ENCODE measurements at places on chromosomes 12 and 14. TPM values are rescaled to one million over a fixed set of nuclear protein-coding genes. Genes with fewer than 3 reads are reported as not detected.

- DNase-seq, result no peak
Observed at GRCh38 chr12:1837541-1838204, 17.3 kb downstream of the LRTM2 start.

DNA sequence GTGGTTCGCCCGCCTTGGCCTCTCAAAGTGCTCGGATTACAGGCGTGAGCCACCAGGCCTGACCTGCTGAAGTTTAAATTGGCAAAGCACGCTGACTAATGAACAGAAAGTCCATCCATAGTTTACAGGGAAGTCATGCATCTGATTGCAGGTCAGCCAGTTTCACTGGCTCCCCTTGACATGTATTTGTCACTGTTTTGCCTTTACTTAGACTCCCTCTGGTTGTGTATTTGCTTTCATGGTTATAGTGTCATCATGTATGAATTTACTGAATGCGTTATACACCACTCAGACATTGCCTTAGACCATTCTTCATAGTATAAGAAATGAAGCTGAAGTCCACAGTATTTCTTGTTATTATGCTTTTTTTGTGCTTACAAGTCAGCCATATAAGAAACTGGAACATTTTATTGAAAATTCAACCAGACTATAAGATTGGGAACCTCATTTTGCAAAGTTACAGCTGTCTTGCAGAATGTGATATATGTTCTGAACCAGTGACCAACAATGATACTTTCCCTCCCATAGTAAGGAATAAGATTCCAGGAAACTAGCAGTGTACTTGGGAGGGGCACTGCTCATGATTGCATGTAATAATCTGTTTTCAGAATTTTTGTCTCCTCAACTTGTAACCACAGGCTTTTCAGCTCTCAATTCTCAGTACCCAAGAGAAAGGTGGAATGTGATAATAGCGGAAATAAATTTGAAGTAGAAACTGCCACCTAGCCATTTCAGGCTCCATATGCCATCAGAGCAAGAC lies 51.9 kb upstream of the ATF7IP start:
- no peak for DNase-seq

DNA sequence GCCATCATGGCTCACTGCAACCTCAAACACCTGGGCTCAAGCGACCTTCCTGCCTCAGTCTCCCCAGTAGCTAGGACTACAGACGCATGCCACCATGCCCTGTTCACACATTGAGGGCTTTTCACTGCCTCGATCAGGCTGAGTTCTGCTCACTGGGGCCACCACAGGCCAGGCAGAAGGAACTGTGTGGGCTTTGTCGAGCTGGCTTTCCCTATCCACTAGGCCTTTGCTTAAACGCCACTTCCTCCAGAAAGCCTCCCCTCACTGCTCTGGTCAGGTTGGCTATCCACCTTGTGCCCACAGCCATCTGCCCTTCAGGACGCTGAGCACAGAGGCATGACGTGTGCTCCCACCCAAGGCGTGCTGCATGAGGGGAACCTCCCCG lies 45.2 kb downstream of the MLXIP start:
- DNase-seq, result no peak

- DNase-seq, result no peak
Observed at GRCh38 chr12:111244673-111245072, 124.2 kb downstream of the PHETA1 start.

DNA sequence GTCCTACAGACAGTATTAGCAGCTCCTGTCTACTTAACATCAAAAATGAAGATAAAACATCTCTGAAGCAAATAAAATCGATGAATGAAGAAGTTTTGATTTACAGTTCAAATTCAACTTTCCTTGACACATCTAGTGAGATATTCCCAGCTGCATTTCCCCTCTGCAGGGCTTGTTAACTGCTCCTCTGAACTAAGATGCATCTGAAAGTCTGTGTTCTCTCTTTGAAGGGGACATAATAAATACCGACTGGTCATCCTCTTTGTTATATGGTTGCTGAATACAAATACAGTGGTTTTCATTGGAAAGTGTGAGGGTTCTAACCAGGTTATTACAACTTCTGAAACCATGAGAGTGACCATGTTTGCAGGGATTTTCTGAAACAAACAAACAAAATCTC lies 266.4 kb upstream of the SLC16A7 start:
- DNase-seq, result no peak

GRCh38 chr12:49088150-49088931 lies 6.3 kb downstream of the DHH start:
- DNase-seq, result peak; percentile 78

DNA sequence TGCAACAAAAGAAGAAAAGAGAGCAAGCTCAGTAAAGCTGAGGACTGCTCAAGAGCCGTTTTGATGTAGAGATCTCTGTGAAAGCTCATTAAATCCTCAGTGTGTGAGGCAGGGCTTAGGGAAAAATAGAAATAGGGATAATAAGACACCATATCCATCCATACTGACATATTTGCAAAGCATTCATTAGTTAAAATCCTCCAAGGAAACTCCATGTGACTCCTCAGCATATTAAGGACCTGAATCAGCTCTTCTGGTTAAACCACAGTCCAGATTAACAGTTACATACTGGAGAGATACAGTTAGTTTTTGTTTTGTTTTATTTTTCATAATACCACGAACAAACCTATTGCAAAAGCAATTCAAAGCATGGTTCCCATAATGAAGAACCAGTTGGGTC lies 288.2 kb downstream of the PAWR start:
- no peak for DNase-seq

- DNase-seq, result no peak
Observed at GRCh38 chr14:40981247-40981646, 625.4 kb upstream of the LRFN5 start.

DNA sequence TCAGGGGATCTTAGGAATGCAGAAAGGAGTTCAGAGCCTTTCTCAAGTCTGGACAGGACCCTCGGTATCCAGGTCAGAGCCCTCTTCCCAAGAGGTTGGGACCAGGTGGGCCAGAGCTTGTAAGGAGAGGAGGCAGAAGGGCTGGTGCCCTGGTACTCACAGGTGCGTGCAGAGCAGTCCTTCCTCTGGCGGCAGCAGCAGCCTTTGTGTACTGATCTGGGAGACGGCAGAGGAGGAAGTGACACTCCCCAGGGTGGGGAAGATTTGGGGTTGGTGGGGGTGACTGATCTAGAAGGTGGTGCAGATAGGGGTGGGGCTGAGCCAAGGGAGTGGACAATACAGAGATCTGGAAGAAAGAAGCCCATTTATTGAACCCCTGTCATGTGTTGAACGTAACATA lies at the start of gene ITGB7:
ITGB7 (minus strand) TSS at position 210 of the 400 bp plus-strand sequence. CDS start 6,808 bp downstream, outside the sequence.
- DNase-seq, result peak; percentile 76

- DNase-seq, result peak; percentile 94
Observed at GRCh38 chr12:48852734-48853688, 1.0 kb upstream of the DDX23 start.

The SYCP3 gene
- not detected for total RNA-seq

The C3AR1 gene
- total RNA-seq, result 4.6 TPM

The TPPP2 gene
- total RNA-seq, result 0.62 TPM

The DEGS2 gene
- total RNA-seq, result 59.9 TPM

The CLEC2A gene
- not detected for total RNA-seq

The GRIP1 gene
- total RNA-seq, result 31.1 TPM

The LGMN gene
- total RNA-seq, result 100 TPM

The CMA1 gene
- total RNA-seq, result 2.2 TPM

The NOXRED1 gene
- 1.7 TPM for total RNA-seq

The CLEC9A gene
- total RNA-seq, result 0.57 TPM

The CLEC14A gene
- total RNA-seq, result 18.6 TPM

All from ureter (tissue), 1 donor.